NCI-H1694 (cell line): ENCODE measurements at places on chromosomes 2 and 18.

DNA sequence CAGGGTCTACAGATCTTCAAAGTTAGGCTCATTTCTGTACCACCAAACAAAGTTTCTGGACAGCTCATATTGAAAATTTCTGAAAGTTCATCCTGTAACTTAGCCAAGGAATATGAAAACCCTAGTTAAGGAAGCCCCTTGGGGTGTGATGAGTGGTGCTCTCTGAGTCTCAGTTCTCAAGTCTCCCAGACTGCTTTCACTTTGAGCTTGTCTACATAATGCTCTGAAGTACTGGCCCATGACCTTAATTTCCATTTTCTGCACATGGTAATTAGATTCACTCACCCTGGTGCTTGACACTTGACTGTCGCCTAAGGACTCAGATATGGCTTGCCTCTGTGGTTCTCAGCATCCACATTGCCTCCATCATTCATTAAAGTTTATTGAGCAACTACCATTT lies 51.7 kb upstream of the SATB2 start:
- no peak for DNase-seq

- no peak for DNase-seq
Measured at GRCh38 chr2:25270061-25270460, 71.7 kb downstream of the DNMT3A start.

DNA sequence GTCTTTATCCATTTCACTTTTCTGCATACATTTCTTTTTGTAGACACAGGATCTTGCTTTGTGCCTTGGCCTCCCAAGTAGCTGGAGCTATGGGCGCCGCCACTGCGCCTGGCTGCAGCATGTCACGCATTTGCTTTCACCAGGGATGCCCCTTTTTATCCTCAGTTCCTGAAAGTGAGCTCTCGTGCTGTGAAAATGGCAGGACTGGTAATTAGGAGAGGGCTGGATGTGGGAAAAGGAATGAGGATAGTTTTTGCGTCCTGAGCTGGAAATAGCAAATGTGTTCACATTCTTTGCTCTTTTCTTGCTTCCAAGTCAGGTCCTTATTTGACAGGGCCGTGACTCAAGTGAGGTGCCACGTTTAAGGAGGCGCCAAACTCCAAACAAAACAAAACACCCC lies 104.6 kb downstream of the LDLRAD4 start:
- DNase-seq: no peak

DNA sequence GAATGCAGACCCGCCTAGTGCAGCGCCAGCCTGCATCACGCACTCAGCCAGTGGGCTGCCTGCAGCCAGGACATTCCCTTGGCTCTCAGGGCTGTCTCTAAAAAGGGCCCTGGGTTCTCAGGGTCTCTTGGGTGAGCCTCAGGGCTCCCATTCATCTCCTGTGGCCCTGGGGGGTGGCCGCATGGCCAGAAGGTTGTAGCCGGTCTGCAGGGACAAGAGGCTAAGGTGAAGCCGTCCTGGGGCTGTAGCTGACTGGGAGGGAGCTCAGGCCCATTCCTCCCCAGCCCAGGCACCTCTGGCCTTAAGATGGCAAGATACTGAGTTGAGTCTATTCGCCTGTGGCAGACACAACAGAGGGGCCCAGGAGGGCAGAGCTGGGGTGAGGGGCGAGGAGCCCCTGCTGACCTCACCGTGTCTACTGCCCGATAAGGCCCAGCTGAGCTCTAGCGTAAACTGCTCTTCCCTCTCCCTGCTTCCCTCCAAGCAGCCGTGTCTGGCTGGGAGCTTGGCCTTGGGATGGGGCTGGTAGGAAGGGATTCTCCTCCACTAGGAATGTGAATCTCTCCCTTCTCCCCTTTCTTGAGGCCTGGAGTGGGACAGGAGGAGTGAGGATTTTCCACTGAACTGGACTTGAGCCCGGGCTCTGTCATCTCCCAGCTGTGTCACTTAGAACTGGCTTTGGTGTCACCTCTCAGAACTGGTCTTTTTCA lies 37.9 kb downstream of the INHBB start:
- DNase-seq: no peak

- no peak for DNase-seq
Measured at GRCh38 chr2:65397122-65397521, 35.3 kb downstream of the SPRED2 start.
